Testis (tissue), 5 donors: ENCODE measurements at places on chromosomes 16 and 17. TPM values are rescaled to one million over a fixed set of nuclear protein-coding genes. Genes with fewer than 3 reads are reported as not detected.

- no peak for DNase-seq
Observed at GRCh38 chr17:60803059-60803458, 125.4 kb downstream of the BCAS3 start.

CCL17 gene
- total RNA-seq = not detected

DNA sequence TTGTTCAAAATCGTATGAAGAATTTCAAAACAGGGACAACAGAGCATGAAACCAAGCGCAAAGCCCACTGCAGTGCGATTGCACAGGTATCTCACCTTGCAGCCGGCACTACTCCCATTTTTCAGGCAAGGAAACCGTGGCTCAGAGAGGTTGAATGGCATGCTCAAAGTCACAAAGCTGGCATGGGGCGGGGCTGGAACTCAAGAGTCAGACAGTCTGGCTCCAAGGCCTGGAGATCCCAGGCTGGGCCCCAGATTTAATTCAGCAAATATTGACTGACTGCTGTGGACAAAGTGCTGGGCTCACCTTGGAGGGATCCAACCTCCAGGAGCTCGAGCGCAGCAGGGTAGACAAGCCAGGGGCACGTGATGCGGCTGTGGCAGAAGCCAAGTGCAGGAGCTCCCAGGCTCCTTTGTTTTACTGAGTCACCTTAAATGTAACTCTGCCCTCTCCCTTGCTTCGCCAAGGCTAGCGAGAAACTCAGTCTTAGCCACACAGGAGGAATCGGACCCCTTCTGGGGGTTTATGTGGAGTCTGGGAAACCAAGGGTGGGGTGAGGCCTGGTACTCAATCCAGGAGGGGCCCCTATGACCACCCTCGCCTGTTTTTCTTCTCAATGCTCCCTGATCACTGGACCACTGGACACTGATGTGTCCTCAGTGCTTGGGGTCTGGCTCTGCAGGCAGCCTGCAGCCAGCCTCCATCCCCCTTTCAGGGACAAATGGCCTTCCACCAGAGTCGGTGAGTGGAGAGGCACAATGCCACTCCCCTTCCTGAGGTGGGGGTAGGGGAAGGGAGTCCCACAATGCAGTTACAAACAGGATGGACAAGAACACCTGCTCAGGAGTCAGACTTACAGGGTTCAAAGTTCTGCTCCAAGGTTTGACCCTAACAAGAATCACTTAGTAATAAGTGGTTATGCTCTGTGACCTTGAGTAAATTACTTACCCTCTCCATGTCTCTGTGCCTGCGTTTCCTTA, 3.9 kb upstream of the SPATA20 start:
- no peak for DNase-seq

RHBDF1 gene
- total RNA-seq = 18.3 TPM
